HepG2 (cell line): ENCODE measurements at places on chromosomes 3 and 15. TPM values are rescaled to one million over a fixed set of nuclear protein-coding genes. Genes with fewer than 3 reads are reported as not detected.

Gene NMNAT3
- 6.9 and 7.0 TPM in 2 replicates for polyA plus RNA-seq

Gene MST1R
- polyA plus RNA-seq, result 0.72 and 0.77 TPM in 2 replicates

Gene CIDEC
- 10.4 and 19.6 TPM in 2 replicates for polyA plus RNA-seq

Gene AQP9
- 0.03 TPM in 1 of 2 replicates, not detected in the other for polyA plus RNA-seq

Gene WNT5A
- polyA plus RNA-seq, result not detected in 2 replicates

Gene INSYN1
- not detected in 2 replicates for polyA plus RNA-seq

Gene GOLGA8J
- polyA plus RNA-seq, result 0.05 TPM in 1 of 2 replicates, not detected in the other
